ENCODE measurements at places on chromosomes 7 and 10.

GRCh38 chr7:135448753-135449152, 61.1 kb downstream of the CNOT4 start:
- no peak for DNase-seq

GRCh38 chr10:73956476-73957359, 41.2 kb upstream of the VCL start:
- DNase-seq, result peak; percentile 37

DNA sequence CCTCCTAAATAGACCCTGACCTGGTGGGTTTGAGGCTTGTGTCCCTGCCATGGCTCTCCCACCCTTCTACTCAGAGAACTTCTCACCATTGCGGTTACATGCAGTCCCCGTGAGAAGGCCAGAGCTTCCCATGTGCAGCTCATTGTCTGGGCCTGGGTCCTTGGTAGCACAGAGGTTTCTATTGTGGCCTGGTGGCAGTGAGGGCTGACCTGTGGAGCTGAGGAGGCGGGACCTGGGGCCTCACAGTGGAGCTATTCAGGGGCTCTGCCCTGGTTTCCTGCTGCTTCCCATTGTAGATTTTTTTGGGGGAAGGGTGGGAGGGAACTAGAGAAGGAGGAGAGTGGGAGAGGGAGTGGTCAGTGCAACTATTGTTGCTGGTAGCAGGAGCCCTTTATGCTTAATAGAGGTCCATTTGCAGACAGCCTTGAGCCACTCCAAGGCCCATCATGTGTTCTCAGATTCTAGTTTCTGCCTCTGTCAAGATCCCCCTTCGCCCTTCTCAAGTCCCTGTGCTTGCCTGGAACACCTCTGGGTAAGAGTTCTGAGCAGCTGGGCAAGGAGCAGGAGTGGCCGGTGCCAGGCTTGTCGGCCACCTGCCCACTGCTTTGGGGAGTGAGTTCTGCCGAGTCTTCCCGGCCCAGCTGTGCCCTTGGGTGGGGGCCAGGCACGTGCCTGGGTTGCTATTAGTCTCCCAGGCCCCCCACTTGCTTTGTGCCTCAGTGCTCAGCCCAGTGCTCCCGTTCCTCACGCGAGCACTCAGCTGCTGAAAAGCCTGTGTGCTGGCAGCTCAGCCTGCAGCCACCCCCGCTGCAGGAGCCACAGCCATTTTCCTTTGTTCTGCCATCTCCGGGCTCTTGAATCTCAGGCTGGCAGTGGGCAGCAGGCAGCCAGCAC, 10.7 kb downstream of the TSPAN14 start:
- no peak for DNase-seq

DNA sequence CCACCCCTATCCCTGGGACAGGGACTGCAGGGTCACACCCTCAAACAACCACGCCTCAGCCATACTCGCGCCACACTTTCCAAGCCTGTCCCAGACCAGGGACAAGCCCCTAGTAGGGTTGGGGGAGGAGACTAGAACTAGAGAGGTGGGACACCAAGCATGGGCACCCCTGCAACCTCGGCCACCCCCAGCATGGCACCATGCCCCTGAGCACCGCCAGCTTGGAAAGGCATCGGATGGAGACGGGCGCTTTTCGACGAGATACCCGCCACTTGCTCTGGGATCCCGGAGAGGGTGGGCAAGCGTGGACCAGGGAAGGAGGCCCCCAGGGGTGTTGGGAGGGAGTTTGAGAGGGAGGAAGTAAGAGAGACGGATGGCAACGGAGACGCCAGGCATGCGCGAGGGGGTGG, 13.1 kb upstream of the KMT2E start:
- no peak for DNase-seq

DNA sequence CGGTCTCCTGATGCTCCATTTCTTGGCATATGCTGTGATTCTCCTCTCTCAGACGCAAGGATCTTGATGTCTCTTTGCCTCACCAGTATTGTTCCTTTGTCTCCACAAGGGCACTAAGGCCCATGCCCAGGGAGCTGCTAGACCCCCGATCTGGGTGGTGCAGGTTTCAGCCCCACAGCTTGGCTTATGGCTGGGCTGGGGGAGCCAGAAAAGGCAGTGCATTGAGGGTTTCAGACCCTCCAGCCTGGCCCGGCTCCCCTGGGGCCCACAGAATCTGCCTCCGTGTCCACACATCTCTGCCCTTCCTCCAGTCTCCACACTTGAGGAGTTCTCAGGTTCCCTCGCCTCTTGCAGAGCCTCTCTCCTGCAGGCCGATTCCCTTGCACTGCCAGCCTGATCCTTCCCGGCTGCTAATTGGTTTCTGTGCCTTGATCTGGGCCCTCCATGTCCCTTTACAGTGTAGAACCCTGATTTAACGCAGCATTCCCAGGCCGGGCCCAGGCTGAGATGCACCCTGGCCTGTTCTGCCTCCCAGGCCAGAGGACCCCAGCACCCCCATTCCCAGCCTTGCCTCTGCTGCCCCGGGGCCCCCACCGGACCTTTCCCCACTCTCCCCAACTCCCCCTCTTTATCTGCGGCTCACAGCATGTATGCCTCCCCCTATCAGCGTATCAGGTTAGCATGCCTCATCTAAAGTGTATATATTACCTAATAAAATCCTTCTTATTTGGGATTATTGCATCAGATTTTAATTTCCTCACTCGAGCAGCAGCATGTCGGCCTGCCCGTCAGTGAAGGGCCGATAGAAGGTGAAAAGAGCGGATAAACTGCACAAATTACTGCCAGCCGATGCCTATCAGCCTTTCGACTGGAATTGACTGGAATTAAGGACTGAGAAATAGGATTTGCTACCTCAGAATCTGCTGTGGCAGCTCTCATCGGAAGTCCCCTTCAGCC, 145.7 kb downstream of the C10orf105 start:
- no peak for DNase-seq

- DNase-seq, result no peak
Observed at GRCh38 chr10:10852464-10852863, 165.2 kb upstream of the CELF2 start.

- DNase-seq, result no peak
Observed at GRCh38 chr7:115812794-115813193, 217.8 kb downstream of the TFEC start.

DNA sequence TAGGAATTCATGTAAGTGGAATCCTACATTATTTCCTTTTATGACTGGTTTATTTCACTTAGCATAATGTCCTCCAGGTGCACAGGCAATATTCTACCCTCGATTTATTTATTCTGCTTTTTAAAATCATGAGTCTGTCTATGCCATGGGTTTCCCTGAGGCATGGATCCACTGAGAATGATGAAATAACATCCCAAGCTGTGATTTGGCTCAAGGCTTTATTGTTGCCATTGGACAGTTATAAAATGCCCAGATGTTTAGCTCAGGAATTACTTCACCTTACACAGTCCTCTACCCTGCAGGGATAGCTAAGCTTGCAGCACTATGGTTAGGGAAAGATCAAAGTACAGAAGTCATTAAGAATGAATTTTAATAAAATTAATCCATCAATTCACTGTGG, 219.5 kb downstream of the FRMD4A start:
- no peak for DNase-seq

Measured in GM19239 (cell line).